MG63 (cell line): ENCODE measurements at places on chromosomes 7 and 10. TPM values are rescaled to one million over a fixed set of nuclear protein-coding genes. Genes with fewer than 3 reads are reported as not detected.

The ASB10 gene
- not detected in 2 replicates for total RNA-seq

DNA sequence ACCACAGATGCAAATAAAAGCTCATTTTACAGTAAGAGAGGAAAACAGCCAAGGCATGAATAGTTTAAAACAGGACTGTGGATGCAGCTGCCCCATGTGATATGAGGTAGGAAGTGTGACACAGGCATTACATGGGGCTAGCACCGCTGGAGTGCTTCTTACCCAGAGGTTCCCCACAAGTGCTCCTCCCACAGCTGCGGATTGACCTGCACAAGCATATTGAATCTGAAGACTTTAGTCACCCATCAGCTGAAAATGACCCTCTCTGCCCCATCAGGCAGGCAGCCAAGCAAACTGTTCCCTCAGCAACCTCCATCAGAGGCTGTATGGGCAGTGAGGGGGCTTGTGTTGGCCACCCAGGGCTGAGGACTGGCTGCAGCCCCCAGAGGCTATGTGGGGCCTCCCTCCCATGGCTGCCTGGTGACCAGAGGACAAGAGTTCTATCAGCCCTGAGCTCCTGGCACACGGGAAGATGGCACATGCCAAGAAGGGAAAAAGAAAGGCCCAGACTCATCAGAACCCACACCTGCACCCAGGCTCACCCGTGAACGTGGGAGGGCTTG lies 98.7 kb downstream of the TCERG1L start:
- no peak for DNase-seq

The COPS6 gene
- total RNA-seq = 58.3 and 78.2 TPM in 2 replicates

- DNase-seq = no peak
Measured at GRCh38 chr7:44622342-44623151, 16.1 kb downstream of the OGDH start.

DNA sequence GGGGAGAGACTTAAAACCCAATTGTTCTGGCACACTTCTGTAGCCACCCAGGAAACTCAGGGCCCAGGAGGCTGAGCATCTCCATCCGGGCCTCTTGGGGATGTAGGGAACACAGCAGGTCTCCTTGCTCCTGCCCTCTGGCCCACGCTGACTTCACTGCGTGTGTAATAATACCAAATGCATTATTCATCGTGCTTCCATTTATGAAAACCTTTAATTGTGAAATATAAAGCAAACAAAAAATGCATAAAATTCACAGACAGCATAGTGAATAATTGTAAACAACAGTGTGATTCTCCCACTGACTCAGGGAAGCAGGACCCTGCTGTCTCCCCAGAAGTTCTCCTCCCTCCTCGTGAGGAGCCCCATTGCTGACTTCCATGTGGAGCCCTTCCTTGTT lies 70.3 kb upstream of the SHH start:
- peak; percentile 52 for DNase-seq

The PTF1A gene
- not detected in 2 replicates for total RNA-seq
